ENCODE measurements at places on chromosomes 1 and 21. TPM values are rescaled to one million over a fixed set of nuclear protein-coding genes. Genes with fewer than 3 reads are reported as not detected.

The AK5 gene
- total RNA-seq: under 0.01 TPM

DNA sequence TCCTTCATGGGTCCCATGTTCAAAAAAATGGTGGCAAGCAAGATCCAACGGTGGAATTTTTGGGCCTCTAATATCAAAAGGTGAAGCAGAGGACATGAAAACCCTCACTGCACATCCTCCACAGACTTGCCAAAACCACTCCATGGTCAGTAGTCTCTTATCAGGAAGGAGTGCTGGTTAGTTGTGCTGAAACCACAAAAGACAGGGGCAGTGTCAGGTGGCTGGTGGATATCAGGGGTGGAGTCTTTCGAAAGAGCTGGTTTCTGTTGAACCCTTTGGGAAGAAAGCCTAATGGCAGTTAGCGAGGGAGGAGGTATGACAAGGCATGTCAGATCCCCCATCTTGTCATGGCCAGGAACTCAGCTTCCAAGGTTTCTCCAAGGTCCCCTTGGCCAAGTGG lies 395.9 kb upstream of the CAMK1G start:
- no peak overlapping the region for H3K4me3 ChIP-seq
- H3K4me1 ChIP-seq: no peaks in the 10 kb centered on the region
- H3K27me3 ChIP-seq: no peaks in the 10 kb centered on the region
- H3K27ac ChIP-seq: no peak overlapping the region

The PTPRF gene
- 116 TPM for total RNA-seq

The ZNF670 gene
- total RNA-seq: 8.0 TPM

GRCh38 chr1:62066713-62067112 lies 127.9 kb upstream of the L1TD1 start:
- H3K27me3 ChIP-seq: no peaks in the 10 kb centered on the region
- H3K36me3 ChIP-seq: no peaks in the 10 kb centered on the region
- DNase-seq: no peak
- no peaks in the 10 kb centered on the region for H3K4me1 ChIP-seq
- no peak overlapping the region for H3K27ac ChIP-seq
- H3K4me3 ChIP-seq: no peak overlapping the region

GRCh38 chr1:241627453-241628259 lies 12.5 kb downstream of the CHML start:
- no peak for DNase-seq
- no peaks in the 10 kb centered on the region for H3K4me1 ChIP-seq
- no peak overlapping the region for H3K27ac ChIP-seq
- H3K27me3 ChIP-seq: no peaks in the 10 kb centered on the region
- no peaks in the 10 kb centered on the region for H3K36me3 ChIP-seq
- no peak overlapping the region for H3K4me3 ChIP-seq

- no peaks in the 10 kb centered on the region for H3K4me1 ChIP-seq
- DNase-seq: no peak
- H3K36me3 ChIP-seq: no peaks in the 10 kb centered on the region
- H3K27me3 ChIP-seq: no peaks in the 10 kb centered on the region
- no peak overlapping the region for H3K27ac ChIP-seq
- no peak overlapping the region for H3K4me3 ChIP-seq
These were observed 93.0 kb downstream of the CLIC6 start for GRCh38 chr21:34761758-34762330.

GRCh38 chr21:41548781-41549180 lies 40.8 kb upstream of the TMPRSS2 start:
- H3K4me3 ChIP-seq: no peak overlapping the region
- H3K27ac ChIP-seq: no peak overlapping the region
- no peaks in the 10 kb centered on the region for H3K36me3 ChIP-seq
- H3K4me1 ChIP-seq: no peaks in the 10 kb centered on the region
- no peak for DNase-seq

GRCh38 chr21:15506086-15506485 lies 223.7 kb upstream of the USP25 start:
- no peak overlapping the region for H3K4me3 ChIP-seq
- H3K27ac ChIP-seq: no peak overlapping the region
- no peak for DNase-seq
- no peaks in the 10 kb centered on the region for H3K4me1 ChIP-seq
- no peaks in the 10 kb centered on the region for H3K36me3 ChIP-seq

The CELSR2 gene
- 13.8 TPM for total RNA-seq

The TMEM125 gene
- 30.1 TPM for total RNA-seq
